Stimulated activated CD4-positive, alpha-beta T cell treated with anti-CD3 and anti-CD28 coated beads, Interleukin-1b, Interleukin-23, amount 100 ng/mL, for 24 hours (primary cell): ENCODE measurements at places on chromosomes 11 and 22.

DNA sequence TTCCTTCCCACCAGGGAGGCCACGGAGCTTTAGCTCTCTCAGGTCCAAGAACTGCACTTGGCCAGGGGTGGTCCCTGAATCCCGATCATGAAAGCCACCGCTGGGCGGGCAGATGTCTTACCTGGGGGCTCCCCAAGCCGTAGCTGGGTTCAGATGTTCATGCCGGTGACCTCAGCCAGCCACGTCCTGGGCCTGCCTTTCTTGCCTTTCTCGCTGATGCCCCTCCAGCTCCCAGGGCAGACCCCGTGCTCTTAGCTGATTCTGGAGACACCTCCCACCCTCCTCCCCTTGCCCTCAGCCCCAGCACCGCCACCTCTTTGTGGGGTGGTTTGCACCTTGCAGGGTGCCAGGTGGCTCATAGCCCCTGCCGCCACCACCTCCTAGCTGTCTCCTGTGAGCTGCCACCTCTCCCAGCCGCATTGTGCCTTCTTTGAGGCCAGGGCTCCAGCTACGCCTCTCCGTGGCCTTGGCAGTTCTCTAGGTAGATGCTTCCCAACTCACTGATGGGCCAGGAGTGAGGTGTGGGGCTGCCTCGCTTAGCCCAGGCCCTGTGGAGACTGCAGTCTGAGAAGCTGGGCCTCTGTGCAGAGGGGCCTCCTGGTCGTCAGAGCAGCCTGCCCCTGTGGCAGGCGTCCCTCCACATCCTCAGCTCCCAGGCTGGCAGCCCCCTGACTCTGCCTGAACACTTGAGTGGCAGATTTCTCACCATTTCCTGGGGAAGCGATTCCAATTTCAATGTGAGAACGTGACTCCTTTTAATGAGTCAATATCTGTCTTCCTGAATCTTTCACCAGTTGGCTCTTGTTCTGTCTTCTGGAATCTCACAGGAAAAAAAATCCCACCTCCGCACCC is 97.6 kb upstream of the B3GAT1 start:
- no peak for DNase-seq

DNA sequence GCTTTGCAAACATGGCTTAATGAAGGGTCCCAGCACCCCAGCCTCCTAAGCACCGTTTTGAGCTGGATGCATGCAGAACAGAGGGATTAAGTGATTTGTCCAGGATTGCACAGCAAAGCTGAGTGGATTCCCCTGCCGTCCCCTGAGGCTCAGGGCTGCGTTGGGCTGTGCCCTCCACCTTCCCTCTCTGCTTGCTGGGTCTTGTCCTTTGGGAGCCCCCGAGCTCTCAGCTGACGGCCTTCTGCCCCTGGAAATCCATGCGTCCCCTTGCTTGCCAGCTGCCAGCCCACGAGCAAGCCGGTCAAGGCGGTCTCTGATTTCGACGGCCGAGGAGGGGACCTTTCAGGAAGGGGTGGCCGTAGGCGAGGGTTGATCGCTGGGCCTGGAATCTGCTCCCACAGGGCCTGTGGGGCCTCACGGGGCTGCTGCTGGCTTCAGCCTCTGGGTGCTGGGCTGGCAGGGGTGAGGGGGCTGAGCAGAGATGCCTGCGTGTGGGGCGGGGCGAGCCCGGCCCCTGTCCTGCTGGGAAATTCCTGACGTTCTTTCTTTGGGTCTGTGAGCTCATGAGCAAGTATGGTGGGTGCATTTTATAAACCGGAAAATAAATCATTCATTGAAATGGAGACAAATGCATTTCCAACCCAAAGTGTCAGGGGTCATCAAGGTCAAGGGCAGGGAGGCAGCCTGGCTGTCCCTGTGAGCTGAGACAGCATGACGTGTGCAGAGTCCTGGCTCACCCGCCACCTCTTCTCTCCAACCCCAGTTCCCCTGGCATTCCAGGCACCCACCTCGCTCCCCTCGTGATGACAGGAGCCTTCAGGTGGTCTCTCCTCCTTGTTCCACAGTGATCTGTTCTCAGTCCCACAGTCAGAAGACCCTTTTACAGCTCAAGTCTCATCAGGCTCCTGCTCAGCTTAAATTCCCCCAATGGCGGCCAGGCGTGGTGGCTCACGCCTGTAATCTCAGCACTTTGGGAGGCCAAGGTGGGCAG is 28.1 kb downstream of the FGF4 start:
- no peak for DNase-seq

- DNase-seq = no peak
Measured at GRCh38 chr11:63783925-63784592, 15.5 kb upstream of the ZFTA start.

- DNase-seq = no peak
Measured at GRCh38 chr11:2796091-2796490, 89.5 kb downstream of the CDKN1C start.
